Spleen (tissue), 13 donors: ENCODE measurements at places on chromosomes 4 and X.
A peak's percentile ranks its signal among the peaks of the same experiment; 100 is the strongest.

DNA sequence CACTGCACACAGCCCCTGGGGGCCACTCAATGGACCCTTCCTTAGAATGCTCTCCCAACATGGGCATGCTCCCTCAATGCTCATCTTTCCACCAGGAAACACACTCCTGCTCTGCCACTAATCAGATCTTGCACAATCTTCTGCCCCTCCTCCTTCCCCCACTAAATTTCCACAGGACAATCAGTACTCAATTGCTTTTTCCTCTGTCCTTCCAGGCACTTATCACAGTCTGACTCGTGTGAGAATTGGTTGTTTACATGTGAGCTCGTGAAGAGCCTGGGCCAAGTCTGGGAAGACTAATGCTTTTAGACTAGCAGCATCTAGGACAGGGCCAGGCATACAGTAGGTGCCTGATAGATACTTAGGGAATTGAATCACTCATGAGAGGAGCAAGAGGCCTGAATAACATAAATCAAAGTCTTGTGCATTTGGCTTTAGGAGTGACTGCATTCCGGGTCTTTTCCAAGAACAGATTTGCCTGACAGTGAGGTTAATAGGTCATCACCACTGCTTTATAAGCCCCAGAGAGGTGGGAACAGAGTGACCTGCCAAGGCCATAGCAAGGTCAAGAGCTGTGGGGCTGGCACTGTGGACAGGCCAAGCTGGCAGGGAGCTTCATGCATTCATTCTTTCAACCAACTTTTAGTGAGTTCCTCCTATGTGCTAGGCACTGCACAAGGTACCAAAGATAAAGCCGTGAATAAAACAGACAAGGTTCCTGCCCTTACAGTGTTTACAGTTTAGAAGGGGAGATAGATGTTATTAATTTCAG lies 55.0 kb downstream of the PRPS1 start:
- DNase-seq = no peak

DNA sequence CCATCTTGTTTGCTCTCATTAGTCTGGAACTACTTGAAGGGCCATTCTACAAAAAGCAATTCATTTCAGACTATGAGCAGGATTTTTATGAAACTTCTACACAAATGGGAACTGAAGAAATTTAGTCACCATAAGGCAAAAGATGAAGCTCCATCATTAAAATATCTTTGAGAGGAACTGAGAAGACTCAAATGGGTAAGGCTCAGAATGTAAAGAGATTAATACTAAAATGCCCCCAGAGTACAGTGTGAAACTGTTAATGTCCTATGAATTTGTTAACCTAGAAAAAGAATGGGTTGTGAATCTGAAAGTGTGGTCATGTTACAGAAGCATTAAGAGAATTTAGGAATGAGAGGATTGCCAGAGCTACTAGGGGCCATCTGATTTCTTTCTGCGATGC lies 77.9 kb upstream of the SLC7A11 start:
- DNase-seq = no peak

DNA sequence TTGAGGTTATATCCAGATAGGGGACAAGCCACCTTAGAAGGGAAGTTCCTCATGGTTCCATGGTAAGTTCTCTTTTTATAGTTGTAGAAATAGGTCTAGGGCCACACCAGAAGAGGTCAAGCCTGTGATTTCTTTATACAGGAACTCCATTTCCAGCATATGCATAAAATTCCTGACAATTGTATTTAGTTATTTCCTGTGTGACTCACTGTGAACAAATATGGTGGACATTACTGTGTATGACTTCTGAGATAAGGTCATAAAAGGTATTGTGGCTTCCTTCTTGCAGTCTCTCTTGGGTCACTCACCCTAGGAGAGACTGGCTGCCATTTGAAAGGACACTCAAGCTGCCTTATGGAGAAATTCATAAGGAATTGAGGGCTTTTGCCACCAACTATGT lies 2.2 kb upstream of the C4orf36 start:
- no peak for DNase-seq

- no peak for DNase-seq
Observed at GRCh38 chrX:46838974-46839480, 2.2 kb downstream of the RP2 start.

- no peak for DNase-seq
Observed at GRCh38 chr4:184316821-184317220, 99.1 kb upstream of the ENPP6 start.

- no peak for DNase-seq
Observed at GRCh38 chr4:15469402-15470127, at the start of gene CC2D2A. TSS of gene CC2D2A (plus strand) at chr4:15469882. CDS start at chr4:15475933, 6,051 bp downstream.

DNA sequence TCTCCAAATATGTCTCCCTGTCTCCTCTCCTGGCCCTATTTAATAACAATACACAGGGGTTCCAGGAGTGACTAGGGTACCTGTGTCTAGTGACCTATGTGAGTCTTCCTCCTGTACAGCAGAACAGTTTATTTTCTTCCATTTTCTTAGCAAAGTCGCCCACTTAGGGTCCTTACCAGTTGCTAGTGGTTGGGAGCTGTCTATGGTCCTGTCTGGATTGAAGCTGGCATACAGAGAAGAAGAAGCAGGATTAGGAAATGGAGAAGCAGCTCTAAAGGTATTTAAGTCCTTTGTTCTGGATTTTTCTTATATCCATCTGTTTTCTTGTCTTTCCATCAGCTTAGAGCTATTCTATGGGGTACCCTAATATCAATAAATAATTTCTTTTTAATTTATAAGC lies 587.1 kb upstream of the CPEB2 start:
- no peak for DNase-seq

- peak; percentile 96 for DNase-seq
Observed at GRCh38 chr4:36244257-36245082, at the start of gene ARAP2. TSS of gene ARAP2 (minus strand) at chr4:36244514. CDS start at chr4:36229486, 15,028 bp downstream.

GRCh38 chrX:9864011-9864410 lies 77.8 kb downstream of the SHROOM2 start:
- no peak for DNase-seq

DNA sequence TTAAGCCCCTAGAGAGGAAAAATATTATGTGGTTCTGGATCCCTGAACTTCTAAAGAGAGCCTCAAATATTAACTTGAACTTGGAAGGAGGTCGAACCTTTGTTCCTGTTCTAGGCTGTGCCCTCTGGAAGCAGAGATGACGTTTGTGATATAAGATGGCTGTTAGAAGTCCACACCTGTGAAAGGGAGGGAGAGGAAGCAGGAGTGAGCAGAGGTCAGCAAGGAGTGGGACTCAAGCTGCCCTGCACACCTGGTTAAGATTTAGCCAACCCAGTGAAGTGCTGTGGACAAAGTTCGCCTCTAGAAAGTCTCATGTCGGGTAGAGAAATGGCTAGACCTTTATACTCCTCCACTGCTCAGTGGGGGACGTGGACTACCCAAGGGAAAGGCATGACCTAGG lies 566.2 kb downstream of the MID1IP1 start:
- no peak for DNase-seq

DNA sequence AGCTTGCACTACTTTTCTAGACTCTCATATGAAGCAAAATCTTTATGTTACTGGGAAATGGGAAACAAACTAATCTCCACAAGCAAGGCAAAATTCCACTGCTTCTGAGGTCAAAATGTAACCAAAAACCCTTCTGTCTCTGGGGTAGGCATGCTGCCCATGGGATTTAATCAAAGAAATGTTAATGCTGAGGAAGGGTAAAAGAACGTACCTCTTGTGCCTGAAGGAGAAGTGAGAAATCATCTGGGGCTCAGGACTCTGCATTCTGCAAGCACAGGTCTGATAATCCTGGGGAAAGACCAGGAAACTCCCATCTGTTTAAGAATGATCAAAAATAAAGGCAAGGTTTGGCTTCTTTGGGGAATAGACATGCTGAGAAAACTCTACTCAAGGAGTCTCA lies 184.7 kb downstream of the GRID2 start:
- no peak for DNase-seq

- DNase-seq = no peak
Observed at GRCh38 chrX:67207912-67208311, 335.9 kb upstream of the AR start.

- no peak for DNase-seq
Observed at GRCh38 chr4:166726832-166727231, 507.5 kb downstream of the SPOCK3 start.

GRCh38 chrX:83169683-83170082 lies 338.4 kb upstream of the POU3F4 start:
- DNase-seq = no peak
